ENCODE measurements at places on chromosomes 6 and 20.

DNA sequence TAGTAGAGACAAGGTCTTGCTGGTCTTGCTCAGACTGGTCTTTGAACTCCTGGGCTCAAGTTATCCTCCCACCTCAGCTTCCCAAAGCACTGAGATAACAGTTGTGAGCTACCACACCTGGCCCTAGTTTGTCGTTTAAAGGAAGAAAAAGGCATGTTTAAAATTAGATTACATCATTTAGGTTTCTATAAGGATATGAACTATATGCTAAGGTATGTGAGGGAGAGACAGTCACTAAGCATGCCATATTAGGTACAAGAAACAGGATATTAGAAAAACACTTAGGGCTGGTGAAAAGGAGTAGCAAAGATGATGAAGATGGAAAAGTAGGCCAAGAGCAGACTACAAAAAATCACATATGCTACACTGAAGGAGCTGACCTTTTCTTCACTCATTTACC, 106.4 kb downstream of the ASCC3 start:
- DNase-seq: no peak

DNA sequence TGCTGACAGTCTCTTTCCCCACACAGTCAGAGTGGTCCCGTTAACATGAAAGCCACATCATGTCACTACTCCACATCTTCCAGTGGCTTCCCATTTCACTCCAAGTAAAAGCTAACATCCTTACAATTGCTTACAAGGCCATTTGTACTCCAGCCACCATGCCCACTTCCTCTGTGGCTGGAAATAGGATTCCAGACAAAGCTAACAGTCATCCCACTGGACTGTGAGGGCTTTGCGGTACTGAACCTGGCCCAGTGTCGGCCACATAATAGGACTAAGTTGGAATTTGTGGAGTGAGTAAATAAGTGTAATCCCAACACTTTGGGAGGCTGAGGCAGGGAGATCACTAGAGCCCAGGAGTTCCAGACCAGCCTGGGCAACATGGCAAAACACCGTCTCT, 10.9 kb downstream of the CCM2L start:
- no peak for DNase-seq

GRCh38 chr20:64228751-64229506, 26.6 kb upstream of the PCMTD2 start:
- DNase-seq: no peak

- no peak for DNase-seq
Observed at GRCh38 chr6:170449835-170450753, 103.0 kb downstream of the PSMB1 start.

- peak; percentile 62 for DNase-seq
Observed at GRCh38 chr6:24720131-24720603, 1.2 kb upstream of the C6orf62 start.

DNA sequence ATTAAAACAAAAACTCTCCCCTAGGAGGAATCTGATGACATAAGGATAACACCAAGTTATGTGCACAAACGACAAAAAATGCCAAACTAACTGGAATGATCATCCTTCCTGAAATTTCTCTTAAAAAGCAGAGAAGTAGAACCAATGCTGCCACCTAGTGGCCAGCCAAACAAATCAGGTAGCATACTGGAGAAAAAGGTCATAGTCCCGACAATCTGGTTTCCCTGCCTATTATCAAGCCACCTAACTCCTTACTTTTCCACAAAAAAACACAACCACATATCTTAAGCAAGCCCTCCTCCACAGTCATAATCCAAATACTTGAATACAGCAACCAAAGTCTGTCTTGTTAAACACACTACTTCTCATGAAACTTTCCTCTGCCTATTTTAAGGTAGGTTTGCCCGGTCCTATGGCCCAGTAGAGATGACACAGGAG, 5.3 kb downstream of the OARD1 start:
- peak; percentile 69 for DNase-seq

- DNase-seq: no peak
Observed at GRCh38 chr6:41224800-41225199, 3.3 kb upstream of the TREML4 start.

- no peak for DNase-seq
Observed at GRCh38 chr6:70685494-70686180, 18.0 kb downstream of the SMAP1 start.

DNA sequence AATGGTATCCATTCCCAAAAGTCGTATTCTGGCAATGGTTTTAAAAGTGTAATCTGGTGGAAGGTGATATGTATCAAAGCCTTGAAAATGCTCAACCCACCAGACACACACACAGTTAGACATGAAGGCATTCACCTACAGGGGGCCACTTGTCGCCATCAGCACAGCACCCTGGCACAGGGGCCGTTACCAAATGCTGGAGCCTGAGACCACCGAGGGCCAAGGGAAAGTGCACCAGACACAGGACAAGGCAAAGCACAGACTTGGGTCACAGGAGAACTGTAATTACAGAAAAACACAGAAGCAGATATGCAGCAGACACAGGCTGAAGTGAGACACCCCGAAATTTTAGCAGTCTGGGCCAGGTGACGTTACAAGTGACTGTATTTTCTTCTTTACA, 9.3 kb downstream of the TAF4 start:
- DNase-seq: peak; percentile 12

- no peak for DNase-seq
Observed at GRCh38 chr20:1423625-1424106, 30.8 kb upstream of the FKBP1A start.

GRCh38 chr20:35840421-35840820, 68.6 kb downstream of the PHF20 start:
- DNase-seq: no peak

- no peak for DNase-seq
Observed at GRCh38 chr20:38315290-38315966, 11.5 kb downstream of the BPI start.

DNA sequence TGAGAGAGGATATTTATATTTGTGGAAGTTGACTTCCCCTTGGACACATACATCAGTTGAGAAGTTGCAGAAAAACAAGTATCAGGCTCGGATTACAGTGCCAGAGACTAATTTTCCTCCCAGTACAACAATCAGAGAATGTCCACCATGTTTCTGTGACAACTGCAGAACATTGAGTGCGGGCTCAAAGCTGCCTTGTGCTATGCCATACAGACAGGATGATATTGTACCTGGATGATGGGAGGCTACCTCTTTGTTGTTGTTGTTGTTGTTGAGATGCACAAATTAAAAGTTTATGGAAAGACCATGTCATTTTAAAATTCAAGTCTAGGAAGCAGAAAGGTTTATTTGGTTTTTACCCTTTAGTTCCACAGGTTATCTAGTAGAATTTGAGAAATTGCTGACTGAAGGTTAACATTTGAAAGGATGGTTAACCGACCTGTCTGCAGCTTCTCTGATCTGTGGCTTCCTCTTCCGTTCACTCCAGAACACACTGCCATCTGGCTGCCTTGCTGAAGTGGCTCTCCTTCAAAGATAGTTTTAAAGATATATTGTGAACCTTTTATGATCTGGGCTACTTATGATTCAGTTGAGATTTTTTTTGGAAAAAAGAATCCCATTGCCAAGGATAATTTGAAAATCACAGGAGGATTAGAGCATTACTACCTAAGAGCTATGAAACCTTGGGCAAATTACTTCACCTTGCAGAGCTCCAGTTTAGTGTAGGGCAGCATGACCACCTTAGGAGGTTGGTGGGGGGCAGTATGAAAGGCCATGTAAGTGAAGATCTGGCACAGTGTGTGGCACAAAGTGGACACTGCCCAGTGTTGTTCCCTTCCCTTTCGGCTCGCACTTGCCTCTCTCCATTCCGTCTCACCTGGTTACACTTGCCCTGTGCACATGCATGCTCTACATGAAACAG, 15.9 kb downstream of the TMEM200A start:
- no peak for DNase-seq

DNA sequence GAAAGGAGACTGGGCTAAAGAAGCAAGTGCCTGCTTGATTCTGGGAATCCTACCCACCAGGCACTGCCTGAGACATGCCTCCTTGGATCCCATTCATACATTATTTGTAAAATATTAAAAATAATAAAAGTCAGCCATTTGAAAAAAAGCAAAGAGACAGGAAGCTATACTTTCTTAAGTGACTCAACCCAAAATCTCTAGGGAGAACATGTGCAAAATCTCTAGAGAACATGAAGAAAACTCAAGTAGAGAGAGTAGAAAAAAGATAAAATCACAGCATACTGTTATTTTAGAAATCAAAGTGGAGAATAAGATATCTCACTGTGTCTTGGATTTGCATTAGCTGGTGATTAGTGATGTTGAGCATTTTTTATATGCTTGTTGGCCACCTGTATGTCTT, 197.2 kb upstream of the GGTLC1 start:
- no peak for DNase-seq

DNA sequence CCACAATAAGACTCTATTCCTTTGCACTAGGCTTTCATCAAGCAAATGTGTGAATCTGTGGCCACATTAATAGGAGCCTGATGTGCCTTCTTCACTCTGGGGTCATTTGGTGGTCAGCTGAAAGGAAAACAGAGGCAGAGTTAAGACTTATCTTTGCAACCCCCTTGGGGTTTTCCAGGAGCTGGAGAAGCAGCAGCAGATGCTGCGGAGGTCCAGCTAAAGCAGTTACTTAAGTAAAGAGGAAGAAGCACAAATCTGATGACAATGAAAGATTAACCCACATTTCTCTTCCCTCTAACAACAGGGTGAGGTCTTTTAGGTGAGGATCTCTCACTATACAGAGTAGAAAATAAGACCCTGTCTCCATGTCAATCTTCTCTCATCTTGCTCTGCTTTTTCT, 45.4 kb upstream of the QKI start:
- no peak for DNase-seq

DNA sequence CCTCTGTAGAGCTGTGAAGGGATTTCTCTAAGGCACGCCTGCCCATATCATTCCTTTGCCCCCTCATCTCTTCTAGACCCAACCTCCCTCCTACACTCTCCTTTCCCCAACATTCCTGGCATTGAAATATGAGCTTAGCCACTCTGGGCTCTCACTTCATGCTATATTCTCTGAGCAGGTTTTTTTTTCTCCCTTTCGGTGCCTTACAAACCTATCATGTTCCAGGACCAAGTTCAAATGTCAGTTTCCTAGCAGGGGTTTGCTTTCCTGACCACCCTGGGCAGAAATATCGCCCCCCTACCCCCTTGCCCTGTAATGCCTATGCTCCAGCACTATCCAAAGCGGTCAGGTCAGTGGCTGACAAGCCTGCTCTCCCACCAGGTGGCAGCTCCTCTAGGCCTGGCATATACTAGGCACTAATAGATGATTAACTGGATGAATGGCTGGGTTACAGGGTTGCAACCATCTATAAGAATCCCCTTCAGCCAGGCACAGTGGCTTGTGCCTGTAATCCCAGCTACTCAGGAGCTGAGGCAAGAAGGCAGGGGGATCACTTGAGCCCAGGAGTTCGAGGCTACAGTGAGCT, 25.7 kb upstream of the AAR2 start:
- DNase-seq: no peak

DNA sequence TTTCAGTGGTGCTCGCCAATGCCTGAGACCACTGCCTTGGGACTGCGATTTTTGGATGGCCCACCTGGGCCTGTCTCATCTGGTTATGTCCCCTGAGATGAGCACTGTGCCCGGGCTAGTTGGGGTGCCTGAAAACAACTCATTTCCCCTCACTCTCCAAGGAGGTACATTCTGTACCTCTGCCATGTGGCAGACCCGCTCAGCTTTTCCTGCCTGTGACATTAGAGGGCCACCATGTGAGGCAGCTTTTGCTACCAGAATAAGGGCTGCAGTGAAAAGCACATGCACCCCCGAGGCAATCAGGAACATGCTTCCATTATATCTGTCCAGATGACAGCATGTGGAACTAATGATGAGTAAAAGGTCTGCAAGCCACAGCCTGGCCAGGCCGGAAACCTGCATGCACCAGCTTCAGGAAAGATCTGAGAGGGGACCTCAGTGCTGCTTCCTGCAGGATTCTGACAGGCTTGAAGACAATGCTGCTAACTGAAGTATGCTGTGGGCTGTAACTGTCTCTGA, 11.3 kb upstream of the SRSF6 start:
- DNase-seq: no peak

GRCh38 chr20:33843050-33843449, 31.9 kb downstream of the CHMP4B start:
- DNase-seq: no peak

GRCh38 chr6:25017932-25018567, 82.3 kb upstream of the RIPOR2 start:
- DNase-seq: no peak

- peak; percentile 81 for DNase-seq
Observed at GRCh38 chr6:111985202-111985731, 68.6 kb upstream of the CCN6 start.

DNA sequence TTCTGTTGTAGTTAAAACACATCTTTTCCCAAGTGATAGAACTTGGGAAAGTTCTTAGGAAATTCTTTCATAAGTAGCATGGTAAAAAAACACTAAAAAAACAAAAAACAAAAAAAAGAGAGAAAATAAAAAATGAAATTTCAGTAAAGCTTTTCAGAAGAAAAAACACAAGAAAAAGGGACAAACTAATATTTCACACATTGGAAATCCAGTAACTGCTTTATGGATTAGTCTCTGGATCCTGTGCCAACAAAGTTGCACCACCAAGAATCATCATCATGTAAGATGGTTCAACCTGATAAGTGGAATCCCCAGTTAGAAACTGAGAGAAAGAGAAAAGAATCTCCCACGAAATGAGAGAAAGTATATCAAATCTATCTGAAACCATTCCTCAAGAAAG, 144.2 kb downstream of the GMDS start:
- no peak for DNase-seq

DNA sequence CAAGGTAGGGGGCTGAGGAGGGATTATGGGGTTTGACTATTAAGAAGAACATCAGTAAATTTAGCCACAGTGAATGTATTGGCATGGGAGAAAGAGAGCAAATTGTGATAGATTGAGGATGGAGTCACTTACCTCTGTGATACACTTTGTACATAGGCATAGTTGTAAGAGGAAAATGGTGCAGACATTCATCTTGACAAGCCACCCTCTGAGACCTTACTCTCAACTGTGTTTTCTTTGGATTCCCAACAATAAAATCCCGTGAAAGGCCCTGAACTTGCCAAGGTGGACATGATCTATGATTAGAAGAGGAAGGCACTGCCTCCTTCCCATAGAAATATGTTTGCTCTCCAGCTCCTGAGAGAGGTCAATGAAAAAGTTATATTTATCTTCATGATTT, 18.6 kb upstream of the TENT5A start:
- no peak for DNase-seq

GRCh38 chr6:1475174-1475573, 85.8 kb downstream of the FOXF2 start:
- no peak for DNase-seq

Data from breast epithelium (tissue), 4 donors.